ENCODE measurements at places on chromosomes 11 and 22.
A peak's percentile ranks its signal among the peaks of the same experiment; 100 is the strongest.

GRCh38 chr11:2156416-2157182 lies 4.4 kb downstream of the INS start:
- peak; percentile 83 for DNase-seq

- no peak for DNase-seq
These were observed 635 bp downstream of the PRR5 start for GRCh38 chr22:44702479-44703198.

DNA sequence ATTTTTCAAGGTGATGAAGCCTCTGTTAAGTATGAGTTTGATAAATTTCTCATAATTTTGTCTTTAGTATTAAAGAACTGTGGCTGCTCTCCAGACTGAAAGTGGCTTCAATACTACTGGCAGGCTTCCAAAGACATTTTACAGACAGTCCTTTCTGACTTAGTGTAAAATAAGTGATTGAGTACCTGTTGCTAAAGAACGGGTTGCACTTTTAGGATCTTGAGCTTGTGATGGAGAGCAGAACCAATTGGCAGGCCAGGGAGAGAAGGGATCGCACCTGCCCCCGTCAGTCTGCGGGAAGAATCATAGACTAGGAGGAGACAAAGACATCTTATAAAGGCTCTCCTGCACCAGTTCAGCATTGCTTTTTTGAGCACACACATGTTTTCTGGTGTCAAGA lies 4.4 kb downstream of the NCAM1 start:
- no peak for DNase-seq

DNA sequence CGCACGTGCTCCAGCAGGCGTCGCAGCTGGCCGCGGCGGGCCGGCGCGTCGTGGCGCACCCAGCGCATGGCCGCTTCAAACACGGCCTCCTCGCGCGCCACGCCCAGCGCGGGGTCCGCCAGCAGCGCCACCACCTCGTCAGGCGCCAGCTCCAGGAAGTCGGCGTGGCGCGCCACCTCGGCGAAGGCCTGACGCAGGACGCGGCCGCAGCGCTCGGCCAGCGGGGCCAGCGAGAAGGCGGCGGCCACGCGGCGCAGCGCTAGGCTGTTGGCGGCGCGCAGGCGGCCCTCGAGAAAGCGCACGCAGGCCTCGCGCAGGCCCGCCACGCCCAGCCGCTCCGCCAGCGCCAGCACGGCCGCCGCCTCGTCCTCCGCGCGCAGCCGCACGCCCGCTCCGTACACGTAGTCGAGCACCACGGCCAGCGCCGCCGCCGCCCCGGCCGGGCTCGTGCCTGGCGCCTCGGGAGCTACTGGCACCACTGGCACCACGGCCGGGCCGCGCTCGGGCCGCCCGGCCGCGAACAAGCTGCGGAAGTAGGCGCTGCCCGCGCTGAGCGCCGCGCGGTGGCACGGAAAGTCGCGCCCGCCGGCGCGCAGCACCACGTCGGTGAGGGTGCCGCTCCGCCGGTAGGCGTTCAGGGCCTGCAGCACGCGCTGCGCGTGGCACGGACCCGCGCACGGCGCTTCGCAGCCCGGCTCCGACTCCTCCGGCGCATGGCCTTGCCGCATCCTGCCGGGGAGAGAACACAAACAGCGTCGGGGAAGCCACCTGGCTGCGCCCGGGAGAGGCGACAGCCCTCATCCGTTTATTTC lies 2.9 kb downstream of the KLHL35 start:
- no peak for DNase-seq

DNA sequence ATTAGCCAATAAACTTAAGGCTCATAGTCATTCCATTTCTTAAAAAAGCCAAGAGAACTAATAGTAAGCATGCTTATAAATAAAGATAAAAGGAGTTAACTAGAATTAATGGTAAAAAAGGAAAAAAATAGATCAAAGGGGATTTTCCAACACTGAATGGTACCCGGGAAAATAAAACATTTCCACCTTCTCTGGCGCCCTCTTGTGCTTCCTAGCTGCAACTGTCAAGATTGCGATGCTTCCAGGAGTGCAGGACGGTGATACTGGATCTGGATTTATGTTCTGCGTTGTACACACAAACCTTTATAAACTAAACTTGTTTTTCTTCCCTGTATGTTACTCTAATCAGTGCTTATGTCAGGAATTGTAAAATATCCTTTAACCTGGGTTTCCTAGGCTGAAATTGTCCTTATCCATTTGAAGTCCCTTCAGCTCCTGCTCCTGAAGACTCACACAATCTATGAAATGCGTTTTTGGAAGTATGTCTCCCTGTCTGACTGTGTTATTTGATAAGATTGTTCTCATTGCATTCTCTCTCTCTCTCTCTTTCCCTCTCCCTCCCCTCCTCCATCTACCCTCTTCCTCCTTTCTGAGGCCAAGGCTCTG lies 9.6 kb upstream of the HTATIP2 start:
- DNase-seq = no peak

- no peak for DNase-seq
These were observed 4.2 kb upstream of the FXYD2 start for GRCh38 chr11:117828611-117829368.

- no peak for DNase-seq
These were observed 107.8 kb downstream of the FAR1 start for GRCh38 chr11:13776134-13776815.

- no peak for DNase-seq
These were observed 4.3 kb upstream of the SBF2 start for GRCh38 chr11:10298342-10298741.

DNA sequence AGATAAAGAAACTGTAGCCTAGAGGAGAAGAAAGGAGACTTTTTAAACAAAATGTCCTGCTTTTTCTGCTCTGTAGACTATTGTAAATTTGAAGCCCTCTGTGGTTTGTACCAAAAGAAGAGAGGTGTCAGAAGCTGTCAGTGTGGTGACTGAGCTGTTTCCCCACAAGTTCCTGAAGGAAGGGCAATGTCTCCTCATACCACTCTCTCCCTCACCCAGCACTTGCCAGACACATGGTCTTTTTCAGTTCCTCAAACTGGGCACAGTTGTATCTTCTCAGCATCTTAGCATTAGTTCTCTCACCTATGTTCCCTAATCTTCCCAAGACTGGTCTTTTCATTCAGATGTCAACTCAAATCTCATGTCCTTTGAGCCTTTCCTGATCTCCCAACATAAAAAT lies 4.3 kb downstream of the BCO2 start:
- DNase-seq = no peak

GRCh38 chr11:47589118-47589517 lies 2.6 kb downstream of the FAM180B start:
- no peak for DNase-seq

GRCh38 chr22:33986167-33986771 lies 66.0 kb upstream of the LARGE1 start:
- peak; percentile 12 for DNase-seq

DNA sequence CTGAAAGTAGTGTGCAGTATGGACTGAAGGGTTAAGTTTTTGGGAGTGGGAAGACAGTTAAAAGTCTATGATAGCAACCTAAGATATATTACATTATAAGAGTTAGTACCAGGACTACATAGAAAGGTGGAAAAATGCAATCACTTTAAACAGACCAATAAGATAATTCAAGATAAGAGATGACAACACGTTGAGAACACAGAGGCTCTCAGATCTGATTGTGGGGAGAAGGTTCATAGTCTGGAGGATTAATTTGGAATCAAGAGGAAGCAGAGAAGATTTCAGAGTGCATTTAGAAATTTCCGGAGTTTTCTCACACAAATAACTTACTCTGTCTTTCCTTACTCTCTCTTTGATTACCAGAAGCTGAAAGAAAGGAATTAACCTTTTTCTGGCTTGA lies 441 bp downstream of the CASP5 start:
- DNase-seq = no peak

GRCh38 chr11:30457087-30457486 lies 129.1 kb downstream of the MPPED2 start:
- no peak for DNase-seq

GRCh38 chr11:5304046-5304445 lies 2.3 kb upstream of the OR51B4 start:
- DNase-seq = no peak

DNA sequence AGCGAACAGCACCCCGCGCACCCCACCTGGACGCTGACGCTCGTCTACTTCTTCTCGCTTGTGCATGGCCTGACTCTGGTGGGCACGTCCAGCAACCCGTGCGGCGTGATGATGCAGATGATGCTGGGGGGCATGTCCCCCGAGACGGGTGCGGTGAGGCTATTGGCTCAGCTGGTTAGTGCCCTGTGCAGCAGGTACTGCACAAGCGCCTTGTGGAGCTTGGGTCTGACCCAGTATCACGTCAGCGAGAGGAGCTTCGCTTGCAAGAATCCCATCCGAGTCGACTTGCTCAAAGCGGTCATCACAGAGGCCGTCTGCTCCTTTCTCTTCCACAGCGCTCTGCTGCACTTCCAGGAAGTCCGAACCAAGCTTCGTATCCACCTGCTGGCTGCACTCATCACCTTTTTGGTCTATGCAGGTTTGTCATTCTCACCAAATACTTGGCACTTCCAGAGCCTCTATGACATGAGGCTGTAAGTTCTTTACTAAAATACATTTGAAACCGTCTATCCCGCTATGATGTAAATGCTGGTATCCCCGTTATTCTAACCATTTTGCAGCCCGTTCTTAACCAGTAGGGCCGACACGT lies 535 bp downstream of the AQP11 start:
- no peak for DNase-seq

- DNase-seq = no peak
These were observed 37.1 kb upstream of the NNMT start for GRCh38 chr11:114259124-114259526.

DNA sequence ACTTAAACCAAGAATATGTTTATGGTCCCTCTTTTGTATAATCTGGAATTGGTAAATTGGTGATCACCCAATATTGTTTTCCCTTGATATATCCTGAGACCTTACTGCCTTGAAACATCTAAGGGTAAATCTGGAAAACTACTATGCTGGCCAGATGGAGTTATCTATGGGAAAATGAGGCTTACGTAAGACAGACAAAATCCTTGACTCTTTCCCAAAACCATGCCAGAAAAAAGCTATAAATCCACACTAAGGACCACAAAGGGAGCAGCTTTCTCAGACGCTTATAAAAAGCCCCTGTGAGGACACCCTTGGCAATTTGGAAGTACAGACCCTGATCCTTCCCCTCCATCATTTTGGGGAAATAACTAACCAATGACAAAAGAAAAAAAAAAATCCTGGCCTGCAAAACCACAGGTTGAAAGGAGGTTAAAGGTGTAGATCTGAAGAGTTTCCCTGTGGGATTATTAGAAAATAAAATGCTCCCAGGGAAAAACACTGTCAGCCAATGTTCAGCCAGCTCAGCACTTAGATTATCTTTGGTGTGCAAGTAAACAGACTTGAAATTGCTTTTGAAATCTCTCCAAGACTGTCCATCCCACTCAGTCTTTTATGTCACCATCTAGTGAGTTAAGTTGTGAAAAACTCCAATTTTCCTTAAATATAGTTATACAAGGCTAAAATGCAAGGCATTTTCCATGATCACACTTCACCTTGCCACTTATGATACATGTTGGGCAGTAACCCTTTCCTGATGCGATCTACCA lies 6.6 kb upstream of the AMBRA1 start:
- no peak for DNase-seq

- DNase-seq = no peak
These were observed 4.8 kb upstream of the NNMT start for GRCh38 chr11:114291381-114291780.

- no peak for DNase-seq
These were observed 26.9 kb downstream of the DRD2 start for GRCh38 chr11:113448316-113448677.

- DNase-seq = no peak
These were observed 1.9 kb downstream of the ESAM start for GRCh38 chr11:124760205-124760652.

GRCh38 chr11:35909511-35910265 lies 34.2 kb upstream of the LDLRAD3 start:
- no peak for DNase-seq

- DNase-seq = no peak
These were observed 14.7 kb downstream of the SSH3 start for GRCh38 chr11:67317888-67318555.

GRCh38 chr11:73313652-73314051 lies 5.6 kb downstream of the ARHGEF17 start:
- DNase-seq = no peak

DNA sequence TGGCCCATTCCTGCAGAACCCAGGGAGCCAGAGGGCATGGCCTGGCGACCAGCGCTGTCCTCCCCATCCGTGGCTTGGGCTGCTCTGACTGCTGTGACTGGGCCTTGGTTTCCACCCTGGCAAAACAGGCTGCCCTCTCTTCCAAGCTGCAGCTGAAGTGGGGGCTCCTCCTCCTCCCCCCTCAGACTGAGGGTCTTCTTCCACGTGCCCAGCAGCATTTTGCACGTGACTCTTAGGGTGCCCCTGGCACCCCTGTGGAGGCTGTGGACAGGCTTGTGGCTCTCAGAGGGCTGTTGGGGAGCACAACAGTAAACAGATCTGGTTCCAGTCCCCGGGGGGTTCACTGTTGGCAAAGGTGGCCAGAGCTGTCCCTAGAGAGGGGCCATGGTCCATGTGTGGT lies 51.4 kb downstream of the PISD start:
- no peak for DNase-seq

GRCh38 chr11:66543263-66544107 lies 2.4 kb downstream of the ZDHHC24 start:
- DNase-seq = peak; percentile 66

GRCh38 chr11:109236696-109237095 lies 185.3 kb upstream of the C11orf87 start:
- no peak for DNase-seq

GRCh38 chr11:112810951-112811350 lies 150.3 kb upstream of the NCAM1 start:
- DNase-seq = no peak

- DNase-seq = no peak
These were observed 241.6 kb downstream of the FAM76B start for GRCh38 chr11:95547976-95548375.

- no peak for DNase-seq
These were observed 53.0 kb upstream of the LMO2 start for GRCh38 chr11:33944693-33945424.

DNA sequence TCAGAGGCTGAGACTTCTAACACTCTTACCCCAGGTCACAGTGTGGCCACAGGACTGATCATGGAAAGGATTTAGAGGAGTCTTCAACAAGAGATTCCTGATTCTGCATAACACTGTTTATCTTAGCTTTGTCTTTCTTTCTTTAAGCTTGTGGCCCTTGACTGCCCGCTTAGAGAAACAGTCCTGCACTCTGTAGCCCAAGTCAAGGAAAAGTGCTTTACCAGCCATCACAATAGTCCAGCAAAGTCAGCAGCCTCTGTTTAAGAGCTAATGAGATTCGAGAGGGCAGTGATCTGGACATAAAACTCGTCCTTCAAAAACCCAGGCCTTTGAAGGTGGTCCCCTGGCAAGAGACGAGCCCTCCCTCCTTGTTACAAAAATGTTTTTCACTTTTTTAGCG lies 30.0 kb downstream of the PRDM10 start:
- DNase-seq = no peak

GRCh38 chr11:45158210-45158731 lies 11.8 kb downstream of the PRDM11 start:
- no peak for DNase-seq

DNA sequence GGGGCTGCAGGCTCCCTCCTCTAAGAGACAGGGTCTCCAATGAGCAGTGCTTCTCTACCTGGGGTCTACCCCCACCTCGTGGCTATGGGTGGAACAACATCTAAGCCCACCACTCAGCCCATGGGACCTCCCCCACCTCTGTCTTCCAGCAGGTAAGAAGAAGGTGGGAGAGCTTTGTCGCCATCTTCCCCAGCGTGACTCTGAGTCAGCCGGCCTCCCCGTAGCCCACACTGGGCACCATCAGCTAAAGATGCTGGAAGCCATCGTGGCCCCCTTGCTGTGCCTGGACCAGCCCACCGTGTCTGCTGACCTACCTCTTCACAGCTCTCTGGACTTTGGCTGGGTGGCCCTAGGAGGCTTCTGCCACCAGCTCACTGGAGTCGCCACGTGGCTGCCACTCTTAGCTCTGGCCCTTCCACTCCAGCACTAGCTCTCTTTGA lies 944 bp downstream of the C11orf86 start:
- DNase-seq = no peak
